ENCODE measurements at places on chromosomes 13 and 19.

DNA sequence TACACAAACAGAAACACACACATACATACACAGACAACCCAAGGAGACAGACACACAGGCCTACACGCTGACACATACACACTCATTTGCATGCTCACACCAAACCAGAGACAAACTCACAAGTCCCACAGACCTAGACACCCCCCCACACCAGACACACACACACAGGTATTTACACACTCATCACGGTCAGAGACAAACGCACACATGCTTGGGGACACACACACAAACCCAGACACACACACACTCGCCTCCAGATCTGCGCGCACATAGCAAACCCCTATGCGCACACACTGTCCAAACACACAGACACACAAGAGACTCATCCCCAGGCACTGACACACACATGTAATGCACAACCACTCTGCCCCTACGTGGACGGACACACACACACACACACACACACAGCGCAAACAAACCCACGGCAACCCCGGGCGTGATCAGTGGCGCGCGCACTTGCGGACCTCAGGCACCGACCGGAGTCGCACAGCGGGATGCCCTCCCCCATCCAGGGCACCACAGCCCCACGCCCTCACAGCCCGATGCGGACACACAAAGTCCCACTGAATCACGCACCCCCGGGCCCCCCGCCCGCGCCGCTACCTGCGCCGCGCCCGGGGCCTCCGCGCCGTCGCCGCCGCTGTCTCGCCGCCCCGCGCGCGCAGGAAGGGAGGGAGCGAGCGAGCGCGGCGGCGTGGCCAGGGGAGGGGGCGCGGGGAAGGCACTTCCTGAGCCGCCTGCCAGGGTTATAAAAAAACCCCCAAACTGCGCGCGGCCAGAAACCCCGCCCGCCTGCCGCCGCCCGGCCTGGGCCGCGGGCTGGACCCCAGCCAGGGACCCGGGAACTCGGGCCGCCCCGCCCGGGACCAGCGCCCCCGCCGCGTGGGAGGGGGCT, at the start of gene ADAMTS10:
TSS of gene ADAMTS10 (minus strand) at position 675 of the 895 bp plus-strand sequence. CDS start 5,005 bp downstream, outside the sequence.
- peaks cover 5% of the 10 kb centered on the region for H3K27me3 ChIP-seq

- no peaks in the 10 kb centered on the region for H3K36me3 ChIP-seq
- no peak overlapping the region for H3K27ac ChIP-seq
- H3K27me3 ChIP-seq, result no peaks in the 10 kb centered on the region
These were observed 724.3 kb upstream of the SLITRK1 start for GRCh38 chr13:84606616-84607015.

- H3K27ac ChIP-seq, result peak overlapping the region; percentile 85
- ATAC-seq, result peak; percentile 91
- H3K4me1 ChIP-seq, result peaks cover 25% of the 10 kb centered on the region
- H3K4me3 ChIP-seq, result peak overlapping the region; percentile 60
These were observed 64.2 kb downstream of the ARHGAP35 start for GRCh38 chr19:46924874-46925547.

GRCh38 chr13:106286811-106287210, 248.7 kb downstream of the EFNB2 start:
- no peaks in the 10 kb centered on the region for H3K36me3 ChIP-seq
- ATAC-seq, result no peak
- peaks cover 13% of the 10 kb centered on the region for H3K27me3 ChIP-seq
- H3K4me3 ChIP-seq, result no peak overlapping the region
- H3K27ac ChIP-seq, result no peak overlapping the region

- no peak for ATAC-seq
- H3K27me3 ChIP-seq, result no peaks in the 10 kb centered on the region
- no peak overlapping the region for H3K27ac ChIP-seq
- H3K4me1 ChIP-seq, result peaks cover 10% of the 10 kb centered on the region
- no peak overlapping the region for H3K4me3 ChIP-seq
These were observed 97.8 kb upstream of the UBL3 start for GRCh38 chr13:29948244-29948643.

Measured in activated T-helper 17 cell treated with anti-CD3 and anti-CD28 coated beads, Interleukin-2, amount 50 U/mL, for 72 hours (primary cell).